ENCODE measurements at places on chromosomes 12 and 14. TPM values are rescaled to one million over a fixed set of nuclear protein-coding genes. Genes with fewer than 3 reads are reported as not detected.

Gene CCDC38
- total RNA-seq, result not detected

GRCh38 chr12:44299524-44299923 lies 463.6 kb downstream of the TMEM117 start:
- DNase-seq, result no peak
- no peaks in the 10 kb centered on the region for H3K4me1 ChIP-seq
- H3K27ac ChIP-seq, result no peak overlapping the region
- no peaks in the 10 kb centered on the region for H3K27me3 ChIP-seq
- no peaks in the 10 kb centered on the region for H3K36me3 ChIP-seq

Gene CLEC1B
- total RNA-seq, result not detected

DNA sequence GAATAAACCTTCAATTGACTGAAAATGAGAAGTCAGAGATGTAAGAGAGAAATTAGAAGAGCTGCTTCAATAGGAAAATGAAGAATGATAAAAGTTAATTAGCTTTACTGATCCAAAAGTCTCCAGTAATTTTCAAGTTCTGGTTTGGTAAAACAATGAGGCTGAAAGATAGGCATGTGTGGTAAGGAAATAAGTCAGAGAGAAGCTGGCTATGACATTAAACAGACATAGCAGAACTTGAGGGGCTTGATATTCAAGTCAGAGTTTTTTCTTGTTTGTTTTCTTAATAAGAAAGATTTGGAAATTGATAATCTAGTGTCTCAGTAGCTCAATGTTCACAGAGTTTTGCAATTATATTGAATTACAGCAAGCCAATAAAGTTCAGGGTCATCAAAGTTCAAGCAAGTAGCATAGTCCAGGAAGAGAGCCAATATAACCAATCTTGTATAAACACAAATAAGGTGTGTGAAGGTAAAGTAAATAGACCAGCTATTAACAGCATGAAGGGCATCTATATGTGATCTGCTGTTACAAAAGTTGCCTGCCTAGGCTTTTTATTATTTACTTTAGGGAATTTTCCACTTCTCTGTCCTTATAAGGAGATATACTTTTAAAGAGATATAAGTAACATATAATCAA lies 1111.5 kb downstream of the TRHDE start:
- no peak overlapping the region for H3K27ac ChIP-seq
- no peaks in the 10 kb centered on the region for H3K27me3 ChIP-seq
- no peaks in the 10 kb centered on the region for H3K4me1 ChIP-seq
- no peak for DNase-seq
- H3K36me3 ChIP-seq, result no peaks in the 10 kb centered on the region

GRCh38 chr12:67879937-67880336 lies 109.3 kb upstream of the IFNG-AS1 start:
- no peaks in the 10 kb centered on the region for H3K27me3 ChIP-seq
- DNase-seq, result no peak
- no peaks in the 10 kb centered on the region for H3K36me3 ChIP-seq
- no peak overlapping the region for H3K27ac ChIP-seq

DNA sequence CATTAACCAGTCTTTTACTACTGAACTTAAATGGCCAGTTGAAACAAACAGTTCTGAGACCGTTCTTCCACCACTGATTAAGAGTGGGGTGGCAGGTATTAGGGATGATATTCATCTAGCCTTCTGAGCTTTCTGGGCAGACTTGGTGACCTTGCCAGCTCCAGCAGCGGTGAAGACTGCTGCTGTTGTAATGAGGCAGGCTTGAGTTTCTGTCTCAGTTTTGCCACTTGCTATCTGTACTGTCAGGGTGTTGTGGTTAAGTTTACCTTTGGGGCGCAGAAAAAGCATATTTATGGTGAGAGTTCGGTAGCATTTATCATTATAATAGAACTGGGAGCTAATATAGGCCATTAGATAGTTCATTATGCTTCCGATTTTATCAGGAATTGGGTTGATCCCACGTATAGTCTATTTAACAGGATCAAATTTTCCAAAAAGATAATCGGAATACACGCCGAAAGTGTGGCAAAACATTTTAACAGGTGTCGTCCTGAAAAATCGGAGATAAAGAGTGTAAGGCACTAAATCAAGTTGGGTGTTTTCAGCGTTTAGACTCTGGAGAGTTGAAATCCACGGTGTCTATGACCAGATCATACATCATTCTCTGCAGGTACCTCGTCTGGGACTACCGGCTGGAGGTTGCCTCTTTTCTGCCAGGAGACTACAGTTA lies 688 bp upstream of the NECAP1 start:
- H3K27ac ChIP-seq, result peak overlapping the region; percentile 85
- H3K4me3 ChIP-seq, result peak overlapping the region; percentile 93
- no peak for DNase-seq
- no peaks in the 10 kb centered on the region for H3K36me3 ChIP-seq
- H3K27me3 ChIP-seq, result no peaks in the 10 kb centered on the region

- H3K4me3 ChIP-seq, result no peak overlapping the region
- H3K36me3 ChIP-seq, result no peaks in the 10 kb centered on the region
- no peak overlapping the region for H3K27ac ChIP-seq
Measured at GRCh38 chr12:93022603-93023340, 93.7 kb upstream of the EEA1 start.

- peaks cover 9% of the 10 kb centered on the region for H3K27me3 ChIP-seq
- H3K4me1 ChIP-seq, result no peaks in the 10 kb centered on the region
- H3K4me3 ChIP-seq, result no peak overlapping the region
Measured at GRCh38 chr12:132400011-132400641, 70.7 kb upstream of the GALNT9 start.

GRCh38 chr12:120677765-120678473 lies 9.0 kb upstream of the MLEC start:
- peaks cover 26% of the 10 kb centered on the region for H3K4me1 ChIP-seq
- no peak overlapping the region for H3K4me3 ChIP-seq
- DNase-seq, result peak; percentile 78
- H3K27ac ChIP-seq, result peak overlapping the region; percentile 78
- no peaks in the 10 kb centered on the region for H3K27me3 ChIP-seq

DNA sequence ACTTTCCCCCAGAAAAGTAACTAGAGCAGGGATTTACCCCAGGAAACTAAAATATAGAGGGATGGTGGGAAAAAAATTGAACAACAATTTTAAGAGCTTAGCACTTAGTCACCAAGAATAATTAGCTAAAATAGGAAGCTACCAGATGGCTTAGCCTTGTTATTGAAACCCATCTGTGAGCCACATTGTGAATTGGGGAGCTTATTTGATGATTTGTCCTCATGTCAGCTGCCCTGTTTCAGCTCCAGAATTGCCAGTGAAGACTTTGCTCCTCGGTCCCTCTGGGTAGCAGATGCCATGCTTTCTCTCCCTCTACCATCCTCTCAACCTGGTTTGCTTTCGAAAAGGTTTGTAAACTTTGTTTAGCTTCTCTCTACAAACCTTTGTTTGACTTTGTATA lies 67.7 kb upstream of the PTHLH start:
- no peaks in the 10 kb centered on the region for H3K27me3 ChIP-seq
- H3K36me3 ChIP-seq, result no peaks in the 10 kb centered on the region
- H3K4me1 ChIP-seq, result peaks cover 6% of the 10 kb centered on the region
- DNase-seq, result no peak
- no peak overlapping the region for H3K4me3 ChIP-seq

DNA sequence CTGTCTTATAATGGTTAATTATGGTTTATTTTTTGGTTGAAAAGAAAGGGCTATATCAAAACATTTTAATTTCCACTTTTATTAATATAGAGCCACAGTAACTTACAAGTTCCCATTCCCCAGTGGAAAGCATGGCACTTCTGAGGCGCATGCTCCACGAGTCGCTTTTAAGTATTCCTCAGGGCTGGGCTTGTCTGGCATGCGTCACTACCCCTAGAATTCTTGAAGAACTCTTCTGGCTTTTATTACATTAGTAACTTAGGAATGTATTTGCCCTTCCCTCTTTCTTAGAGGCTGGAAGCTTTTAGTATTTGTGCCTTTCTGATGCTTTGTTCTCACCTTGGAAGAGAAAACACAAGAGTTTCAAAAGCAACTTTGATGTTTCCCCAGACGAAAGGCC lies 81.1 kb downstream of the ESR2 start:
- no peak overlapping the region for H3K27ac ChIP-seq
- peaks cover 2% of the 10 kb centered on the region for H3K4me1 ChIP-seq
- DNase-seq, result no peak
- H3K4me3 ChIP-seq, result no peak overlapping the region

GRCh38 chr12:5582541-5582940 lies 150.6 kb downstream of the NTF3 start:
- H3K27me3 ChIP-seq, result no peaks in the 10 kb centered on the region
- DNase-seq, result no peak
- peaks cover 4% of the 10 kb centered on the region for H3K36me3 ChIP-seq
- H3K4me1 ChIP-seq, result peaks cover 67% of the 10 kb centered on the region

DNA sequence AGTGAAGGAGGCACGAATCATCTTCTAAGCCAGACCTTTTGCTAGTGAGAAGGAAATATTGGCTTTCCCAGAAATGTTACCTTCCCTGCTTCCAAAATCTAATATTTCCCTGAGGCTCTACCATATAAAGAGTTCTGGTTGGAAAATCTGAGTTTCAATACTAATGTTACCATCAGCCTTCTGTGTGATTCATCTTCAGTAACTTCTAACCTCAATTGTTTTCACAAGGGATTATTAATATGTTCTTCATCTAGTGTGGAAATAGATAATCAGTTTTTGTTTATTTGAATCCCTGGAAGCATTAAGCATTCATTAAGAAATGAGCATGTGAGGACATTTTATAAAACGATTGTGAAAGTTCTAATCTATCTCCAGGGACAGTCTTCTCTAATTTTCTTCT lies 720.9 kb downstream of the AACS start:
- H3K36me3 ChIP-seq, result no peaks in the 10 kb centered on the region
- no peak overlapping the region for H3K27ac ChIP-seq
- H3K4me3 ChIP-seq, result no peak overlapping the region
- H3K27me3 ChIP-seq, result no peaks in the 10 kb centered on the region
- DNase-seq, result no peak
- H3K4me1 ChIP-seq, result no peaks in the 10 kb centered on the region

GRCh38 chr12:79871621-79872020 lies 63.3 kb downstream of the PPP1R12A start:
- H3K36me3 ChIP-seq, result no peaks in the 10 kb centered on the region
- H3K4me1 ChIP-seq, result no peaks in the 10 kb centered on the region
- no peaks in the 10 kb centered on the region for H3K27me3 ChIP-seq
- DNase-seq, result no peak

DNA sequence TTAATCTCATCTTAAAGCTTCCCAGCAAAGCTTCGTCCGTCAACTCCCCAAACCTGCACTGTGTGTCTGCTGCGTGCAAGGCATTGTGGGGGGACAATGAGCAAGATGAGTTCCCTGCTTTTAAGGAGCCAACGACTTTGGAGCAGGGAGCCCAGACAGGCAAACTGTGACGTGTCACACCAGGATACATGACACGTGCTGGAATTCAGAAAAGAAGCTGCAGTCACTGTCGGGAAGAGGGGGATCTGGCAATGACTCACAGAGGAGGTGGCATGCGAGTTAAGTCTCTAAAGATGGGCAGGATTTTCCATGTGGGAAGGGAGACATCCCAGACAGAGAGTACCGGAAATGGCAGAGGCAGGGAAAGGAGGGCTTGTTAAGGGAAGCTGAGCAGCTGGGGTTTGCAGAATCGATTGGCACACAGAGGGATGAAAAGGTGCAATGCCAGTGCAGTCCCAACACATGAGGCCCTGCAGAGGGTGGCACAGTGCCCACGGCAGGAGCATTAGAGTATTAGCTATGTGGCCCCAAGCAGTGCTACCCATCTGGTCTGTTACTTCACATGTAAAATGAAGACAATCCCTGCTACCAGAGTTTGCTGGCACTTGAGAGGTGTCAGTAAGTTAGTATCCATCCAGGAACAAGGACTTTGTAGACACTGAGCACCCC lies 52.9 kb downstream of the SETD3 start:
- no peak overlapping the region for H3K27ac ChIP-seq
- H3K4me1 ChIP-seq, result no peaks in the 10 kb centered on the region
- no peak overlapping the region for H3K4me3 ChIP-seq
- peaks cover 9% of the 10 kb centered on the region for H3K36me3 ChIP-seq
- H3K27me3 ChIP-seq, result no peaks in the 10 kb centered on the region
- DNase-seq, result no peak

GRCh38 chr12:93777254-93777653 lies 100.1 kb downstream of the CRADD start:
- H3K27ac ChIP-seq, result peak overlapping the region; percentile 96
- peaks cover 32% of the 10 kb centered on the region for H3K4me1 ChIP-seq
- no peaks in the 10 kb centered on the region for H3K36me3 ChIP-seq

DNA sequence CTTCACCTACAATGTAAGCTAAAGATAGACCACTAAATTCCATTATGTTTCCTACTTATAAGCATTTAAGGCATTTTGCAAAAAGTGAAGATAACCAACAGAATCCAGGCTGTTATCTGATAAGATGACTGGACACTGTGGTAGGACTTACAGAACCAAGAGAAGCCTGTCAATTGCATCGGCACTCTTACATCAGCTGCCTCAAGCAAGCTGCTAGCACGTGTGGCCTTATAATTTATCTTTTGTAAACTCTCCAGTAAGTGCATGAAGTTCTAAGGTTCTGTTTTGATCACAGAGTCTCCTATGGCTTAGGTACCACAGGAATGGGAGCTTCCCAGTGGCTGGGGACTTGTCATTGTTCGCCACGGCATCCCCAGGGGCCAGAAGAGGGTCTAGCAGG lies 88.7 kb downstream of the TRAFD1 start:
- no peak overlapping the region for H3K4me3 ChIP-seq
- DNase-seq, result no peak
- H3K27ac ChIP-seq, result no peak overlapping the region
- H3K27me3 ChIP-seq, result no peaks in the 10 kb centered on the region
- H3K36me3 ChIP-seq, result peaks cover 5% of the 10 kb centered on the region

Gene TBX5
- not detected for total RNA-seq

- no peak for DNase-seq
- no peak overlapping the region for H3K27ac ChIP-seq
- no peak overlapping the region for H3K4me3 ChIP-seq
- peaks cover 83% of the 10 kb centered on the region for H3K36me3 ChIP-seq
Measured at GRCh38 chr12:6044082-6044481, 80.4 kb downstream of the VWF start.

DNA sequence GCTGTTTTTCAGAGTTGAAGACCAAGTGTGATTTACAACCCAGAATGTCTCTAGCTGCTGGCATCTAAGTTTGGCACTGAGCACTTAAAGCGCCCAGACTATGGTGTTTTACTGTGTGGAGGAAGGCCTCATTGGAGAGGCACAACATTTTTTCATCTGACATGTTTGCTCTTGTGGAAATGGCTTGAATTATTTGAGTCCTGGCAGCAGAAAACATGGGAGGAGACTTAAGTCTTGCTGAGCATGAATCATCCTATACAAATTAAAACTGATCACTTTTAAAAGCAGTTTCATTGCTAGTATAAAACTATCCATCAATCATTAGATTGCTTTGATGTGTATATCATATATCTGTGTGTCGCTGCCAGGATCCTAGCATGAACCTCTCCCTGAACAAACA lies 85.9 kb upstream of the REP15 start:
- no peak overlapping the region for H3K4me3 ChIP-seq
- H3K36me3 ChIP-seq, result no peaks in the 10 kb centered on the region
- H3K4me1 ChIP-seq, result peaks cover 10% of the 10 kb centered on the region

Gene PRICKLE1
- total RNA-seq, result 69.0 TPM

- no peak for DNase-seq
- no peaks in the 10 kb centered on the region for H3K27me3 ChIP-seq
- H3K36me3 ChIP-seq, result no peaks in the 10 kb centered on the region
- H3K27ac ChIP-seq, result peak overlapping the region; percentile 95
- peaks cover 33% of the 10 kb centered on the region for H3K4me1 ChIP-seq
- no peak overlapping the region for H3K4me3 ChIP-seq
Measured at GRCh38 chr12:104220931-104221330, 5.4 kb downstream of the TXNRD1 start.

GRCh38 chr14:99066378-99066777 lies 205.6 kb downstream of the BCL11B start:
- H3K36me3 ChIP-seq, result no peaks in the 10 kb centered on the region
- H3K4me3 ChIP-seq, result no peak overlapping the region
- no peaks in the 10 kb centered on the region for H3K4me1 ChIP-seq
- no peak overlapping the region for H3K27ac ChIP-seq
- DNase-seq, result no peak
